D341Med (cell line): ENCODE measurements at places on chromosomes 16 and 17.

GRCh38 chr17:70041540-70041939, 33.5 kb upstream of the KCNJ16 start:
- DNase-seq: no peak

GRCh38 chr16:86555704-86556075, 655 bp upstream of the MTHFSD start:
- no peak for DNase-seq

DNA sequence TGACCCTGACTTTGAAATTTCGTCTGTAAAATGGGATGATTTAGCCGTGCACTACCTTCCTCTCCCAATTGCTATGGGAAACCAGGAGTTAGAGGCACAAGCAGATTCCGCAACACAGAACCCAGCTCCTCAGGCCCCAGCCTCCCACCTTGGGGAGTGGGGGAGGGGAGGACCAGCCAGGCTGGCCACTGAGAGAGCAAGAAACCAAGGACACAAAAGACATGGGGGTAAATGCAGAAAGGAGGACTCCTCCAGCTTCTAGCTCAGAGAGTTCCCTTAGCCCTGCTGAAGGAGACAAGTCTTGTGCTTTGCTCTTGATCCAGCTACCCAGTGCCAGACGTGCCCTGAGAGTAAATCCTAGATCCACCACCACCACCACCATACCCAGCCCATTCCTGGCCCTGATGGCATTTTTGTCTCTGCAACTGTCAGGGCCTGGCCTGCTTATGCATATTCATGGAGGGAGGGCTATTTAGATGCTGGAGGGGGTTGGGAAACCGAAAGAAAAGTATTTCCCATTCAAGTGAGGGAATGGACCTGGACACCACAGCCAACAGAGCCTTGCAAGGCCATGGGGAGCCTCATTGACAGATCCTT, 25.9 kb downstream of the PITPNM3 start:
- DNase-seq: no peak

DNA sequence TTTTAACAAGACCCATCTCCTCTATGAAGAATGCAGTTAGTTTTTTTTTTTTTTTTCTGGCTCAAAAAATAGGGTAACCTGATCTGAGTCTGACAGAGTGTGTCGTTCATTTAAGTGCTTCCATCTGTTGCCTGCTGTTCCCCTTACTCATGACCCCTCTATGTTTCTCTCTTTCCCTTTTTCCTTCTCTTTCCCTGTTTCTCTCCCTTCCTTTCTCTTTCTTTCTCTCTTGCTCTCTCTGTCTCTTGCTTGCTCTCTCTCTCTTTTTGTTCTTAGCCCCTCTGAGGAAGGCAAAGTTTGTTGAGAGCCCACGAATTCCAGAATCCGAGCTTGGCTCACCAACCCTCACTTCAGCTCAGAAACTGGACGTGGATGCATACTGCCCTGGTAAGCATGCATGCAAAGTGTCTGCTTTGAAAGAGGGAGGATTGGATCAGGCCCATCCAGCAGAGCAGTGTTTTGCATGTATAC, 185.0 kb downstream of the TANC2 start:
- peak; percentile 37 for DNase-seq

GRCh38 chr17:28509789-28510188, 3.6 kb downstream of the FOXN1 start:
- DNase-seq: no peak

DNA sequence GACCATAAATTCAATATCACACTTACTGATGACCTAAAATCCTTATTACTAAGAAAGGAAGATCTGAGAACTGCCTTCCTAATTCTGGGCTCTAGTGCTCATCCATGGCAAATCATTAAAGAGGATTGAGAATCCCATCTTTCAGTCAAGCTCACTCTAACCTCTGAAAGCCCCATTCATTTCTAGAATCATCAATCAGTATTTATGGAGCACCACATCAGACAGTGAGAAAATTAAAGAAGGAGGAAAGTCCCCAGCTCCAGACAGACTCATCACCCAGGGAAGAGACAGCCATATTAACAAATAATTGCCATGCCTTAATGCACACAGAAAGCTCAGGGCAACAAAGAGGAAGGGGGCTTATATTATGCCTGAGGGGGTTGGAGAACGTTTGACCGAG, 256.1 kb upstream of the SOX9 start:
- DNase-seq: no peak

- DNase-seq: no peak
Measured at GRCh38 chr17:16997514-16998429, 25.9 kb upstream of the TNFRSF13B start.

- DNase-seq: peak; percentile 50
Measured at GRCh38 chr17:44916781-44917241, 1.5 kb upstream of the GFAP start.

DNA sequence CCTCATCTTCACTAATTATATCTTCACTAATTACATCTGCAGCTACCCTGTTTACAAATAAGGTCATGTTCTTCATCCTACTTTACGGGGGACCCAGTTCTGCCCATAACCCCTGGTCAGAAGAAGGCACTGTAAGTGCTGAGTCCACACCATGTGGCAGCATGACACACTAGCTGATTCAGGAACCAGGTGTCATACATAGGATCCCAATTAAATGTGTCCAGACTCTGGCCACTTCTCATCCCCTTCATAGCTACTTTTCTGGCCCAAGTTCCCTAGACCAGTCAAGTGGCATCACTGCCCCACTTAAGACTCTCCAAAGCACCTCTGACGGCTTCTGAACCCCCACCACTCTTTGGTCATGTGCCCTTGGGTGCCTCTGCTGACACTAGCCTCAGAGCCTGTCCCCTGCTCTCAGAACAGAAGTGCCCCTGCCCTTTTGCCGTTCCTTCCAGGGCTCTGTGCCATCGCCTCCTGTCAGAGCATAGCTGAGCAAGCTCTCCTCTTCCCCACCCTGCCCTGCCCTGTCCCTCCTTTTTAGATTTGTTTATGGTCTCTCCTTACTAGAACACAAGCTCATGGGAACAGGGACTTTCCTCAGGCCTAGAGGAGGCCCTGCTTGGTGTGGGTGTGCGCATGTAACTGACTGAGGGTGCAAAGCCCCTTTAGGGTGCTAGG, 61.1 kb downstream of the B9D1 start:
- DNase-seq: no peak

- DNase-seq: no peak
Measured at GRCh38 chr16:23829454-23829853, 6.3 kb upstream of the PRKCB start.

GRCh38 chr17:40219594-40220338, 662 bp downstream of the WIPF2 start:
- DNase-seq: peak; percentile 94

DNA sequence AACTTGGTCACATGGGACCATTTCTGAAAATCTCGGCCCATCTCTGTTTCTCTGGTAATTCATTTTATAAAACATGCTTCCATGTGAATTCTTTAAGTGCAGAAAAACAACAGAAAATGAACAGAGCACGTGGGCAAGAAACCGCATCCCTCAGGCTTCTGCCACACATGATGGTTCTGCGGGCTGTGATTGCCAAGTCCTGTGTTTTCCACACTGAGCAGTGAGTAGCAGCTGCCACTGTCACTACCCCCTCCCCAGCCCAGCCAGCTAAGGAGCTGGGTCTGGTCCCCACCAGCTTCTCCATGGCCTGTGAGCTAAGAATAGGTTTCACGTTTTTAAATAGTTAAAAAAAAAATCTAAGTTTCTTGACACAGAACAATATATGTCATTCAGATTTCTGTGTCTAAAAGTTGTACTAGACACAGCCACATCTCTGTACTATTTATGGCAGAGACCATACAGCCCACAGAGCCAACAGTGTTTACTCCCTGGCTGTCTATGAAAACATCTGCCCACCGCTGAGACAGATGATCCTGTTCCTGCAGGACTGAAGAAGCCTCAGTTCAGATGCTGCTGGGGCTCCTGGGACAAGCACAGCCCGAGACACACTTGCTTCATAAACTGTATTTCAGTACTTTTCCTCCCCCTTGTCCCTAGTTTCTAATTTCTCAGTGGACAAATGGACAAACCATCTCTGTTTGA, 41.5 kb downstream of the USP22 start:
- DNase-seq: no peak

DNA sequence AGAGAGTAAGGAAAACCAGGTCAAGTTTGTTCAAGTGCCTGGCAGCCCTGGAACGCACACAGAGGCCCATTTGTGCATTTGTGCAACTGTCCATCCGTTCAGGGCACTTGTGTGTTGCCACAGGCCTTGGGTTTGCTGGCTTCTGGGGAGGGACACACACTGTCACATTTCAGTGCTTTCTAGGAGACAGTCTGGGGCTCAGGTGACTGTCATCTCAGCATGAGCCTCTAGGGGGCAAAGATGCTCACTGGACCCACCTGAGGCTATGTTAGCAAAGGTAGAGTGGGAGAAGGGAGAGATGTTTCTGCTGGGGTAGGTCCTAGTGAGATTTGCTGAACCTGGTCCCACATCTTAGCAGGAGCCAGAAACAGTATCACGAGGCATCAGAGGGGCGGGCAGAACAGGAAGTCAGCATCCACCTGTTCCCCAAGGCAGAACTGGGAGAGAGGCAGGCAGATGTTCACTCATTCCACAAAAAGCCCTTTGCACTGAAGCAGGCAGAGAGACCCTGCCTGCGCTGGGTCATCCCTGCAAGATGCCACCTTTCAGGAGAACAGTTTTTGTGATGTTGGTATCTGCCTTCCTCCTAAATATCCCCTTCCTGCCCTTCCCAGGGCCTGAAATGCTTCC, 48.5 kb downstream of the RAI1 start:
- DNase-seq: no peak

DNA sequence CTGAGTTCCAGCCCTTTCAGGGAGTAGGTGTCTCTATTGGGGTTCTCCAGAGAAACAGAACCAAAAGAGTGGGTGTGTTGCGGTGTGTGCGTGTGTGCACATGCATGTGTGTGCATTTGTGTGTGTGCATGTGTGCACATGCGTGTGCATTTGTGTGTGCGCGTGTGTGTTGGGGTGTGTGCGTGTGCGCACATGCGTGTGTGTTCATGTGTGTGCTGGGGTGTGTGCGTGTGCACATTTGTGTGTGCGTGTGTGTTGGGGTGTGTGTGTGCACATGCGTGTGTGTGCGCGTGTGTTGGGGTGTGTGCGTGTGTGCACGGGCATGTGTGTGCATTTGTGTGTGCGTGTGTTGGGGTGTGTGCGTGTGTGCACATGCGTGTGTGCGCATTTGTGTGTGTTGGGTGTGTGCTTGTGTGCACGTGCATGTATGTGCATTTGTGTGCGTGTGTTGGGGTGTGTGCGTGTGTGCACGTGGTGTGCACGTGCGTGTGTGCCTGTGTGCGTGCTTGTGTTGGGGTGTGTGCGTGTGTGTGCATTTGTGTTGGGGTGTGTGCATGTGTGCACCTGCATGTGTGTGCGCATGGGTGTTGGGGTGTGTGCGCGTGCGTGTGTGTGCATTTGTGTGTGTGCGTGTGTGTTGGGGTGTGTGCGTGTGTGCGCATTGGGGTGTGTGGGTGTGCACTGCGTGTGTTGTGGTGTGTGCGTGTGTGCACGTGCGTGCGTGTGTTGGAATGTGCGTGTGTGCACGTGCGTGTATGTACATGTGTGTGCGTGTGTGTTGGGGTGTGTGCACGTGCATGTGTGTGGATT, 38.4 kb upstream of the JPH3 start:
- DNase-seq: no peak

GRCh38 chr17:72635034-72635635, 457.4 kb downstream of the SLC39A11 start:
- no peak for DNase-seq
